ENCODE measurements at places on chromosomes 11 and 22.

- no peak for DNase-seq
Measured at GRCh38 chr11:3199537-3200295, 18.9 kb downstream of the MRGPRG start.

DNA sequence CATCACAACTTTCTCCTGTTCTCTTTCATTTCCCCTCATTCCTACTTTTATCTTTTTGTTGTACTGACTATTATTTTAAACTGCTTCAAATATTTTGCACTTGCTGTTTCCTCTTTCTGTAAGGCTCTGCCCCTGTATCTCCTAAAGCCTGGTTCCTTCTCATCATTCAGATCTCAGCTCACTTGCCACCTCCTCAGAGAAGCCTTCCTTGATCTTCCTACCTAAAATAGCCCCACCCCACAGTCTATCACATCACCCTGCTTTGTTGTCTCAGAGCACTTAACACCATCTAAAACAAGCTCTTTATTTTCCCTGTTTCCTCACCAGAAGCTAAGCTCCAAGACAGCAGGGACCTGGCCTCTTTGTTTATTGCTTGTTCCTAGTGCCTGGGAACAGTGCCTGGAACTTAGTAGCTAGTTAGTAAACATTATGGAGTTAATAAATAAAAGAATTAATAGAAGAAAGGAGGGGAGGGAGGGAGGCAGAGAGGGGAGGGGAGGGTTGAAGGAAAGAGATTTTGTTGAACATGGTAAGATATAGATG lies 2.5 kb upstream of the STK33 start:
- no peak for DNase-seq

GRCh38 chr11:69828276-69828970 lies 9.2 kb upstream of the FGF3 start:
- DNase-seq, result no peak

- DNase-seq, result no peak
Measured at GRCh38 chr11:93524173-93524536, 19.0 kb downstream of the SMCO4 start.

DNA sequence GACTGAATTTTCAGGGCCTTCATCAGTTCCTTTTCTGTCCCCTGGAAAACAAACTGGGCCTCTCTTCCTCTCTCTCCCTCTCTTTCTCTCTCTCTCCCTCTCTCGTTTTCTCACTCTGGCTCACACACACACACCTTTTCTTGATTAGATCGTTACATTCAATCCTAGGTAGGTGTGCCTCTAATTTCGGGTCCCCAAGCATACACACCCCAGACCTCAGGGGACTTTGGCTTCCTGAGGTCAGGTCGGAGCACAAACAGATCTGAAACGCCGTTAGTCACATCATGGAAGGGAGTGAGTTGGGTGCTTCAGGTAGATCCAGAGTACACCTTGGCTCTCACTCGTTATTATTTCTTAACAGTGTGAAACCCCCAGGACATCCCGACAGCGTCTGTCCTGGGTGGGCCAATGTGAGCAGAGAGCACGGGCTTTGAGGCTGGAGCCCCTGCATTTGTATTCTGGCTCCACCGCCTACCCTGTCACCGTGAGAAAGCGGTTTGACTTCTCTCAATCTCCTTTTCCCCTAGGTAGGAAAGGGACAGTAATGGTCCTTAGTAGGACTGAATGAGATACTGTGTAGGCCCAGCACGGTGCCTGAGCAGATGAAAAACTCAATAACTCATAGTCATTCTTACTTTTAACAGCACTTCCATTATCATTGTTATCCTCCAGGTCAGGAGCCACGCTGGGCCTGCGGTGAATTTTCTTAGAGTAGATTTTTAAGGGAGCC lies 37.3 kb upstream of the POU2AF1 start:
- no peak for DNase-seq

DNA sequence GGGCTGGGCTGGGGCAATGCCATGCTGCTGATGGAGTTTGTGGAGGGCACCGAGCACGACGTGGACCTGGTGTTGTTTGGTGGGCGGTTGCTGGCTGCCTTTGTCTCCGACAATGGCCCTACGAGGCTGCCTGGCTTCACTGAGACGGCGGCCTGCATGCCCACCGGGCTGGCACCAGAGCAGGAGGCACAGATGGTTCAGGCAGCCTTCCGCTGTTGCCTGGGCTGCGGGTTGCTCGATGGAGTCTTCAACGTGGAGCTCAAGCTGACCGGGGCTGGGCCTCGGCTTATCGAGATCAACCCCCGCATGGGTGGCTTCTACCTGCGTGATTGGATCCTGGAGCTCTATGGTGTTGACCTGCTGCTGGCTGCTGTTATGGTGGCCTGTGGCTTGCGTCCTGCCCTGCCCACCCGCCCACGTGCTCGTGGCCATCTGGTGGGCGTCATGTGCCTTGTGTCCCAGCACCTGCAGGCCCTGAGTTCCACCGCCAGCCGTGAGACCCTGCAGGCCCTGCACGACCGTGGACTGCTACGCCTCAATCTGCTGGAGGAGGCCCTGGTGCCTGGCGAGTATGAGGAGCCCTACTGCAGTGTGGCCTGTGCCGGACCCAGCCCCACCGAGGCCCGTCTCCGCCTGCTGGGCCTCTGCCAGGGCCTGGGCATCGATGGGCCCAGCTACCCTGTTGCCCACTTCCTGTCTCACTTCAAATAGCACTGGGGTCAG lies 4.2 kb upstream of the RPS6KB2 start:
- no peak for DNase-seq

- DNase-seq, result no peak
Measured at GRCh38 chr11:70887542-70887827, 364.9 kb downstream of the SHANK2 start.

DNA sequence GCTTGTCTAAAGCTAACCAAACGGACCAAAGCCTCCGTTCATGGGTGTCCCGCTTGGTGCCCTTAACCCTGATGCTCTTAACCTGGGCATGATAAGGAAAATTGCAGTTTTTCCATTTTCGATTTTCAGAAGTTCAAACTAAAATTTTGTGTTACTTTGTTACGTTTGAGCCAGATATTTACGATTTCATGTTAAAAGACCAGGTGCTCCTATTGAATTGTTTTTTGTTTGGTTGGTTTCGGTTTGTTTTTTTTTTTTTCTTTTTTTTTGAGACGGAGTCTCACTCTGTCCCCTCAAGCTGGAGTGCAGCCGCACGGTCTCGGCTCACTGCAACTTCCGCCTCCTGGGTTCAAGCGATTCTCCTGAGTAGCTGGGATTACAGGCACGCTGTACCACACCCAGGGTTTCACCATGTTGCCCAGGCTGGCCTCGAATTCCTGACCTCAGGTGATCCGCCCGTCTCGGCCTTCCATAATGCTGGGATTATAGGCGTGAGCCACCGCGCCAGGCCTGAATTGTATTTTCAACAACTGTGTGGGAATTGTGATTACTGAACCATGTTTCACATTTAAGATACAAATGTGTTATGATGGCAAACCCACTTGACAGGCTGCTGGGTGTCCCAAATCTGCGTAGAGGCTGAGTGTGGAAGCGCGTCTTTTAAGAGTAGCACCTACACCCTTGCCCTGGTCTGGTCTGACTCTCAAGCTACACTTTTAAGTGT lies 864 bp upstream of the USP28 start:
- DNase-seq, result no peak

- DNase-seq, result no peak
Measured at GRCh38 chr11:17845431-17845881, 110.9 kb downstream of the KCNC1 start.

- no peak for DNase-seq
Measured at GRCh38 chr22:46466255-46466676, 71.2 kb downstream of the CELSR1 start.

DNA sequence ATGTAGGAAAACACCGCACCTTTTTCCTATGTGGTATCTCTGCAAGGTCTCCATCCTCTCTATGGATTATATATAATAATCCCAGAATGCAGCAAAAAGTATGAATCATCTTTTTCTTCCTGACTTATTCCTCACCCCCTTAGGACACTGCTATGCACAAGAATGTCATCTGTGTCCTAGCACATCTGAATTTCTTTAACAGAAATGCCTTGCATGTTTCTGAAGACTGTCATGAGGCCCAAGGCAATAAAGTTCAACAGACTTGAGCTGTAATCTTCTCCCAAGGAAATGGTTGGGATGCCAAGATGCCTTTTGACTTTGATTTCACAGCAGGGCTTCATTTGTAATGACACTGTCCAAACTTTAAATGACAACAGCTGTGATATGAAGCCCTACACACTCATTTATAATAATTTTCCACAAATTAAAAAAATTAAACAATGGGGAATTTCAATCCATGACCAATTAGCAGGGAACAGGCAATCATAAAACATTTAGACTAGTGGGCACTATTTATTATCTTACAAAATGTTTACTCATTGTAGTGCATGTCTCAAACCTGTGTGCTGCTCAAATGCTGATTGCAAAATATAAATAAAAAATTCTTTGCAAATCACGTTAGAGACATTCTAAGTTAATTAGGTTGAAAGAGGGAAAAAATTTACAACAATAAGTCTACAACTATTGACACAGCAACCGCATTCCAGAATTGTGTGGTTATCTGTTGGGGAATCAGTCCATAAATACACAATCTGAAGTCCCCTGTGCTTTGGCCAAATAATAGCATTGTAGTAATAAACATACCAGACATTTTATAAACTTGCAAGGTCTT lies 242.3 kb downstream of the SWAP70 start:
- no peak for DNase-seq

DNA sequence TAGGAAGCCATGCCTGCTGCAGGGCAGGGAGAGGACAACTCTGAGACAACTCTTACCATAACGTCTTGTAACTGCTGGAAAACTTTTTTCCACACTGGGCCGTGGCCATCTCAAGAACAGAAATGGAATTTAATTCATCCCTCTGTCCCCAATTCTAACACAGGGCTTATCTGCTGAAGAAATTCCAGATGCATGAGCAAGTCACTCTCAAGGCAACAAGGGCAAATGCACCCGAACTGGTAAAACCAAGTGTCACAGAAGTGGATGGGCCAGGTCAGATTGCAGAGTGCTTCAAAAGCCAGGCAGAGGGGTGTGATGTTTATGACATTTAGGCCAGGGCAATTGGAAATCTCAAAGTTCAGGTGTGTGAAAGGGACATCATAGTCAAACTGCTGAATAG lies 7.4 kb downstream of the SMPD1 start:
- no peak for DNase-seq

- DNase-seq, result no peak
Measured at GRCh38 chr11:133942577-133942976, 14.2 kb downstream of the IGSF9B start.

DNA sequence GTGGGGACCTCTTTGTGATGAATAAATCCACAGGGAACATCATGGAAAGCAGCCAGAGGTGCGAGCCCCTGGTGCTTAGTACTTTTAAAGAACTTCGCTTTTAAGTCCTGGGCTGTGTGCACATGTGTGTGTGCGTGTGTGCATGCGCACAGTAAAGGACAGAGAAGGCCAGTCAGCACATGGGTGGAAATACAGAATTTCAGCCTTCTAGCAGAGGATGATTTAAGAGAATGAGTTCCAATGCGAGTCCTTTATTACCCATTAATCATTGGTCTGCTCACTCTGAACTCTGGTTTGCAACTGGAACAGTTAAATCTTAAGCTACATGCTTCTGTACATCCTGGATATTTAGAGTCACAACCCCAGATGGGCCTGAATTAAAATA lies 18.9 kb downstream of the TEAD1 start:
- no peak for DNase-seq

- DNase-seq, result no peak
Measured at GRCh38 chr22:28018461-28018927, 99.4 kb upstream of the PITPNB start.

DNA sequence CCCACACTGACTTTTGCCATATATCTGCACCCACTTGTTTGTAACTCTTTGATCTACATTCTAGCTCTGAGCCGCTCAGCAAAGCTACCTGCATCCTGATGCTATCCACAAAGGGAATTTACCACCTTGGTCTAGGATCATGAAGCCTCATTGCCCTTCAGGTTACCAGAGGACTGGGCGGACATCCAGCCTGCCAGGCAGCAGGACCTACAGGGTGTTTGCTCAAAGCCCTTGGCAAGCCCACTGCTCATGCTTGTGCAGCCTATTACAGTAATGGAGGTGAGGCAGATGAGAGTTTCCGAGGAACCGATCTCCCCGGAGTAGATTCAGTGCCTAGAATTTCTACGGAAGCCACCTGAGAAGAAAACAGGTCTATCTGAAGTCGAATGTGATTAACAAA lies 417.2 kb downstream of the OPCML start:
- no peak for DNase-seq

GRCh38 chr11:122733318-122733717 lies 77.8 kb downstream of the UBASH3B start:
- no peak for DNase-seq

GRCh38 chr11:74925281-74925680 lies 23.6 kb downstream of the XRRA1 start:
- no peak for DNase-seq

GRCh38 chr11:17498475-17498874 lies 21.8 kb upstream of the ABCC8 start:
- DNase-seq, result peak; percentile 57

DNA sequence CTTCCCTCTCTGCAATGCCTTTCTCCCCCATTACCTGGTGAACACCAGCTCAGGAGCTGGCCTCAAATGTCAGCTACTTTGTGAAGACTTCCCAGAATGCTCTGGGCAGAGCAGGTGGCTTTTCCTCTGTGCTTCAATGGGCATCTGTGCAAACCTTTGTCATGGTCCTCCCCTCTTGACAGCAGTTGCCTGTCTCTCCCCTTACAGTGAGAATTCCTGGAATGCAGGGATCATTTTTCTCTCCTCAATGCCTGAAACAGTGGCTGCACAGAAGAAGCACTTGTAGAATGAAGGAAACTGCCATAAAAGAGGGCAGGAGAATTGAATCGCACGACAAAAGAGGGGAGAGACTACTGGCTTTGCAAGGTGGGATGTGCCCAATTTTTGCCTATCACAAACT lies 92.8 kb upstream of the NARS2 start:
- DNase-seq, result no peak

- DNase-seq, result peak; percentile 95
Measured at GRCh38 chr11:93517041-93517440, 26.1 kb downstream of the SMCO4 start.

GRCh38 chr22:24582056-24582814 lies 10.6 kb downstream of the LRRC75B start:
- no peak for DNase-seq

- DNase-seq, result no peak
Measured at GRCh38 chr22:24841261-24841660, 35.2 kb downstream of the SGSM1 start.

DNA sequence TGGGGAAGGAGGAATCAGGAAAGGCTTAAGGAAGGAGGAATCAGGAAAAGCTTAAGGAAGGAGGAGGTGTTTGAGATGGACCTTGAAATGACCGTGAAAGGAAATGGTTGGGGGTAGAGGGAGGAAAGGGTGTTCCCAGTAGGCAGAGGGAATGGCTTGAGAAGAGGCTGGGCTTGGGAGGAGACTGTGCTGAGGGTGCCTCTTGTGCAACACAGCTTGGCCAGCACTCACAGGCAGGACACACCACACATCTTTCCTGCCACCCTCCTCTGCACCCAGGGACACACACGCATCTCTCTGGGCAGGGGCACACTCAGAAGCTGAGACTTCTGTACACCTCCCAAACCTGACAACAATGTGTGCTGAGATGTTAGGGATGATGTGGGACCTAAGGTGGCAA lies 151.4 kb downstream of the FBXO7 start:
- DNase-seq, result no peak

Measured in SK-N-DZ (cell line).